ENCODE measurements at places on chromosomes 12 and 14. TPM values are rescaled to one million over a fixed set of nuclear protein-coding genes. Genes with fewer than 3 reads are reported as not detected.

DNA sequence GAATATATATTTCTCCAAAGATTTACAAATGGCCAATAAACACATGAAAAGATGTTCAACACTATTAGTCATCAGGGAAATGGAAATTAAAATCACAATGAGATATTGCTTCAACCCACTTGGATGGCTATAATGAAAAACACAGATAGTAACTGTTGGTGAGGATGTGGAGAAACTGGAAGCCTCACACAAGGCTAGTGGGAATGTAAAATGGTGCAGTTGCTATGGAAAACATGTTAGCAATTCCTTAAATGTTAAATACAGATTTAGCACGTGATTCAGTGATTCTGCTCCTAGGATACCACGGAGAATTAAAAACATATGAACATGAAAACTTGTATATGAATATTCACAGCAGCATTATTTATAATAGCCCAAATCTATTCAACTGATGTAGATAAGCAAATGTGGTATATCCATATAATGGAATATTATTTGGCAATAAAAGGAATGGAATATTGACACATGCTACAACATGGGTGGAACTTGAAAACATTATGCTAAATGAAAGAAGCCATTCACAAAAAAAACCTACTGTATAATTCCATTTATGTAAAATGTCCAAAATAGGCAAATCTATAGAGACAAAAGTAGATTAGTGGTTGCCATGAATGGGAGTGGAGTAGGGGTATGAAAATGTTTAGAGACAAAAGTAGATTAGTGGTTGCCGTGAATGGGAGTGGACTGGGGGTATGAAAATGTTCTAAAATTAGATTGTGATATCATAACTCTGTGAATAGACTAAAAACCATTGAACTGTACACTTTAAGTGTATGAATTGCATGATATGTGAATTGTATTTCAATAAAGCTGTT lies 227.1 kb upstream of the DDHD1 start:
- DNase-seq: no peak

DNA sequence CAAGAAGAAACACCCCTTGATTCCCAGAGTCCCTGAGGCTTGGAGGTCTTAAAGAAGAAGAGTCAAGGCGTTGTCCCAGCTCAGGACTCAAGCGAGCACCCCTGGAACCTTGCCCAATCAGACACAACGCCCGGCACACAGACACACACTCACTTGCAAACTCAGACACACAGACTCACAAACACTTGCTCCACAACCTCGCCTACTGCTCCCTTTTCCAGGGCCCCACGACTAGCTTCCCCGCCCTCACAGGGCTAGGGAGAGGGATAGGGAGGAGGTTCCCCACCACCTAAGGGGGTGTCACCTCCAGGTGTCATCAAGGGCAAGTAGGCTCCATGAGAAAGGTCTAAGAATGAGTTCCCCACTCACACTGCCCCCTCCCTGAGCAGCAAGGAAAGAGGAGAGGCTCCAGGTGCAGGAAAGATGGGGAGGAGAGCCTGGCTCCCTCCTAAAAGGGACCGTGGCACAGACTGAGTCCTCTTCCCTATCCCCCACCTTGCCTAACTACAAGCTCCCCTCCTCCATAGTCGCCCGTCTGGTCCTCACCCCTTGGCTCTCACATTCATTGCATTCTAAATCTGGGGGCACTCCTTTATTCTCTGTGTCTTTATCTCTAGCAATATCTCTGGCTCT lies 717 bp downstream of the WNT10B start:
- DNase-seq: no peak

- DNase-seq: no peak
Observed at GRCh38 chr12:70031046-70031445, 206.0 kb downstream of the MYRFL start.

DNA sequence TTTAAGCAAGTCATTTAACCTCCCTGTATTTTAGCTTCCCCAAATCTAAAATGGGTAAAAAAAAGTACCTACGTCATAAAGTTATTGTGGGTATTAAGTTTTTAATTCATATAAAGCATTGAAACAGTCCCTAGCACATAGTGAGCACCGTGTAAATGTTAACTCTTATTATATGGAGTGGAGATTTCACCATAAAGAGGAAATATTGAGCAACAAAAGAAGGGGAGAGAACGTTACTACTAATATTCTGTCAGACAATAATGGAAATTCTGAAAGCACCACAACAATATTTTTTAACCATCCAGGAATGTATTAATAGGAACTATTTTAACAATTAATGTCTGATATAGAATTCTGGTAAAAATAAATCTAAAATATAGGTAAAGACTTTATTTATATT lies 7.8 kb upstream of the CD163L1 start:
- DNase-seq: no peak

DNA sequence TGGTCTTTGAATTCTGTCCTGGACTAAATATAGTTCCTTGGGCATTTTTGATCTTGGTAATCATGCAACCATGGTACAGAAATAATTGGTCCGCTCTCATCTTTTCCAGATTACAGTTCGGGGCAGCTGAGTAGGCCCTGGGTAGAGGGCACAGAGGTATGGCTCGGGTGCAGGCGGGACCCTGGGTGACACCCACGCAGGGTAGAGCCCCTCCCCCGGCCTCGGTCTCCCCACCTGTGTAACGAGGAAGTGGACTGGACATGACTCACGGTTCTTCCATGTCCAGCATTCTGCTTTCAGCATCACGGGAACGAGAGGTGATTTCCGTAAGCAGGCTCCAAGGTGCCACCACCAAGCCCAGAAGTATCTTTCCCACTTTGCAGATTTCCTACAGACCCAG lies 91.0 kb upstream of the DIO3 start:
- DNase-seq: no peak

Gene ZNF26
- total RNA-seq: 15.2 TPM

Gene WDR89
- total RNA-seq: 14.6 TPM

GRCh38 chr14:88864198-88864597 lies 39.7 kb downstream of the TTC8 start:
- DNase-seq: no peak

- DNase-seq: no peak
Observed at GRCh38 chr14:97544571-97544970, 747.4 kb downstream of the VRK1 start.

Gene SNRPF
- 10.9 TPM for total RNA-seq

- DNase-seq: peak; percentile 54
Observed at GRCh38 chr12:91140026-91140931, 29.0 kb upstream of the LUM start.

DNA sequence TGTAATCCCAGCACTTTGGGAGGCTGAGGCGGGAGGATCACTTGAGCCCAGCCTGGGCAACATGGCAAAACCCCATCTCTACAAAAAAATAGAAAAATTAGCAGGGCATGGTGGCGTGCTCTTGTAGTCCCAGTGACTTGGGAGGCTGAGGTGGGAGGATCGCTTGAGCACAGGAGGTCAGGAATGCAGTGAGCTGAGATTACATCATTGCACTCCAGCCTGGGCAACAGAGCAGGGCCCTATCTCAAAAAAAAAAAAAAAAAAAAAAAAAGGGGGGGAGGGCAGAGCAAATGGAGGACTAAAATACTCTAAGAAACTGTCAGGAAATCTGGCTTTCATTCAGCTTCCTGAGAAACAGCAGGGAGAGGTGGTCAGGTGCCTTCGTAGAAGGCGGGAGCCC lies 31.7 kb upstream of the TSPAN9 start:
- DNase-seq: no peak

DNA sequence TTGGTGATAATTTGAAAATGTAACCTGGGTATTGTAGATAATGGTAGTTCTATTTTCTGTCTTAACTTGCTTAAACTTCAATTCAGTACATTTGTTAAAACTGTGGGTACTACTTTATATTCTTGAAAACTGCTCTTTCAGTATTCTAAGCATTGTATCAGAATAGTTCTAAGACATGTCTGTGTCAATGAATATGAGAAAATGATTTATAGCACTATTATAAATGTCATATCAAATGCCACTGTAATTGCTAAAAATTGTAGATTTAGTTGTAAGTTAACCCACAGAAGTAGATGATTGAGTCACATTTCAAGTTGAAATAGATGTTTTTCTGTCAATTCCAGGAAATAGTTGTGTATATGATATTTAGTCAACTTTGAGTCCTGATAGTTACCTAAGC lies 2.4 kb downstream of the NAA30 start:
- DNase-seq: no peak

DNA sequence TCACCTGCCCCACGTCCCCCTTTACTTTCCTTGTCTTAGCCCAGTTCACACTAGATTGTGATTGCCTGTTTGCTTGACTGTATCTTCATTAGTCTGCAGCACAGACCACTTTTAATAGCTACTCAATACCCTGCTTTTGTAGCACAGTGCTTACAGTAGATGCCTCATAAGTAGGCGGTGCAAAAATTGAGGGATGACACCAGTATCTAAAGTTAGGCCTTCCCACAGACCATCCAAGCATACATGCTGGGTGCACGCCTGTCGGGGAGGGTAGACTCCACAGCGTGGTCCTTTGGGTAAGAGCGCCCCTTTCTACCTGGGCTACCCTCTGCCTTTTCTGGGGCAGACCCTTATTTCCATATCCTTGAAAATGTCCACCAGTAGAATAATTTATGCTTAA lies 140.8 kb downstream of the GCH1 start:
- DNase-seq: no peak

Gene LLPH
- 17.4 TPM for total RNA-seq

GRCh38 chr14:77116172-77116817 lies 18.2 kb downstream of the CIPC start:
- DNase-seq: no peak

GRCh38 chr14:65599375-65599774 lies 186.8 kb downstream of the FUT8 start:
- DNase-seq: no peak

DNA sequence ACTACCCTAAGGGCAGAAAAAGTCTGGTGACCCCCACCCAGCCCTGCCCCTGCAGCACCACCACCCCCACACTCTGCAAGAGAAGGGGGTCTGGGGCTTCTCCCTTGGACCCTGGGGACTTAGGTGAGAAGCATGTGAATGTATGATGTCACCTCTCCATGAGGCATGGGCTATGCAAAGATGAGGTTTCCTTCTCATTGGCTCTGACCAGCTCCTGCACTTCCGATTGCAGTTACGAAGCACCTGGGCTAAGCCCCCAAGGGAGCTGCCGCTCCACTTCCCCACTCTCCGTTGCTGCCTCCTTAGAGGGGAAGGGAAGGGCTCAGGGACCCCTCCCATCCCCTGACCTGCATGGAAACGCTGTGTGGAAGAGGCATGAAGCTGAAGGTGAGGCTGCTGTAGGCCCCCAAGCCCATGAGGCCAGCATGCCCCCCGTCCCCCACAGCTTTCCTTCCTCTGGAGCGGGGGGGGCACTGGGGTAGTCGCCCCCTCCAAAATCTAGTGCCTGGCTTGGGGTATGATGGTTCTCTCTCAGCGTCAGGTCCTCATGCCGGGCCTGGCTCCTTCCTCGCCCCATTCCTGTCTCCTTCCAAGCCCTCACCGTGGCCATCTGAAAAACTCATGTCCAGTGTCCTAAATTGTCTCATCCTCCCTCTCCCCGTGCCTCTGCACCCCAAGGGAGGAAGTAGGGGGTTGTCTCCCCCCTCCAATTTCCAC lies 5.5 kb upstream of the DDX23 start:
- no peak for DNase-seq
